ENCODE measurements at places on chromosomes 1 and 21. TPM values are rescaled to one million over a fixed set of nuclear protein-coding genes. Genes with fewer than 3 reads are reported as not detected.
A peak's percentile ranks its signal among the peaks of the same experiment; 100 is the strongest.

- DNase-seq: no peak
Measured at GRCh38 chr1:43932786-43933385, 715 bp upstream of the ARTN start.

The CRYBG2 gene
- total RNA-seq: 0.06 TPM

The FAM72C gene
- 0.19 TPM for total RNA-seq

The CYP4B1 gene
- total RNA-seq: 106 TPM

DNA sequence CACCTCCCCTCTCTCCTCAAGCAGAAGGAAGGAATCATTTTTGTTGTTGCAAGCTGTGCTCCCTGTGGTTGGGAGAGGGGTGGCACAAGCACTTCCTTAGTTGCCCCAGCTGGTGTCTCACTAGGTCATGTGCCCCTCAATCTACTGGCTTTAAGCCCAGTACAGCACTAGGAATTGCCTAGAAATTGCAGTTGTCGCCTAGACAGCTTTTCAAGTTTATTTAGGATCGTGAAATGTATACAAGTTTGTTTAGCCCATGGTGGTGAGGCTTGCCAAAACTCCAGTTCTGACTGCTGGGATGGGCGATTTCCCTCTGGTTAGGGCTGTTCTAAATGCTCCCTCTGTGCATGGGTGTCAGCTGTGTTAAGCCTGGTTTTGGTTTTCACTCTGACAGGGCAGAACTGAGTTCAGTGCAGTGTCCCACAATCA is 126.8 kb upstream of the ZNF644 start:
- DNase-seq: no peak

The C1QB gene
- 531 TPM for total RNA-seq

The TRAF3IP3 gene
- 3.7 TPM for total RNA-seq

DNA sequence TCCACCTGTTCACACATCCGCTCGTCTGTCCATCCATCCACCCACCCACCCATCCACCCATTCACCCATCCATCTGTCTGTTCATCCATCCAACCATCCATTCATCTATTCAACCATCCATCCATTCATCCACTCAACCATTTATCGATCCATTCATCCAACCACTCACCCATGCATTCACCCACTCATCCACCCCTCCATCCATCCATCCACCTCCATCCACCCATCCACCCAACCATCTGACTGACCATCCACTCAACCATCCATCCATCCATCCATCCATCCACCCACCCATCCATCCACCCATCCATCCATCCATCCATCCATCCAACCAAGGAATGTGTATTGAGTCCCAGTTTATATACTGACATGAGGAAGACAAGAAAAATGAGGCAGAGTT is 73.1 kb downstream of the UMODL1 start:
- no peak for DNase-seq

The RNU1-2 gene
- 6,165 TPM for total RNA-seq

GRCh38 chr21:42639646-42640152 is 13.7 kb upstream of the PDE9A start:
- DNase-seq: no peak

DNA sequence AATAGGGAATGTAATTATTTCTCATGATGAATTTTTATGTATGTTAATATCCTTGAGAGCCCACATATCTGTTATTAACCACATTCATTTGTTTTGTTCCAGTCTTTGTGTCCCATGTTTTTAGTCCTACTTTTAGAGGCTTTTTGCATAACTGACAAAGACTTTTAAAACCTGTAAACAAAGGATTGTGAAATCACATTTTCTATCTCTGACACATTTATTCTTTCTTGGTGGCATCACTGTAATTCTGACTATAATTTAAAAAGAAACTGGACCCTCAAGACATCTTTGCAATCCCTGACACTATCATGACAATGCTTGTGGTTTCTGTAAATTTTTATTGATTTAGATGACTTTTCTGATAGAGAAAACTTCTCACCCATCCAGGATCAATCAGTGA is 313.1 kb downstream of the SIPA1L2 start:
- no peak for DNase-seq

- DNase-seq: no peak
Measured at GRCh38 chr1:223444411-223444810, 51.2 kb downstream of the CCDC185 start.

The TTC39A gene
- total RNA-seq: 0.45 TPM

DNA sequence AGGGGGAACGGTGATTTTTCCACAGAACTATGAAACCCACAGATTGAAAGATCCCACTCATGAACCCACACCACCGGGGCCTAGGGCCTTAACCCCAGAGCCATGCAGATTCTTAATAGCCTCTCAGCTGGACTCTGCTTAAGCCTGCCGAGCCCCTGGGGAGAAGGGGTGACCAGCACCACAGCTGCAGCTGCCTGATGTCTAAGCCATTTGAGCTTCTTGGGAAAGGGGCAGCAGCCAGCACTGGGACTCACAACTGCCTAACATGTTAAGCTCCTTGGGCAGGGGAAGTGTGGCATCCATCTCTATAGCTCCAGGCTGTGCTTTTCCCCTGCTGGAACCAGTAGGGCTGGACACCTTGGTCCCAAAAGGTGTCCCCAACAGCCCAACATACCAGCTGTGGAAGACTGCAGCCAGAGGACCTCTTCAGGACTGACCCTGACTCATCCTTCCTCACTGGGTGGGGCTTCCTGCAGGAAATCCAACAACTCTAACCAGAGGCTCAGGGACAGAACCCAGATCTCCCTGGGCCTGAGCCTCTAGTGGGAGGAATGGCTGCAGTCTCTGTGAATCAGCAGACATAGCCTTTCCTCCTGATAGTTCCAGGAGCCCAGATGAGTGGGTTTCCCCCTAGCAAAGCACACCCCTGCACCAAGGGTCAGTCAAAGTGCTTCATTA is 34.6 kb upstream of the FMO3 start:
- peak; percentile 57 for DNase-seq

The HSPA6 gene
- 6.8 TPM for total RNA-seq

The GRIK1 gene
- total RNA-seq: 0.16 TPM

GRCh38 chr1:217946511-217946910 is 315.4 kb downstream of the SPATA17 start:
- no peak for DNase-seq

- DNase-seq: no peak
Measured at GRCh38 chr1:101128211-101128727, 102.7 kb upstream of the DPH5 start.

GRCh38 chr1:195173753-195174152 is 1434.5 kb downstream of the KCNT2 start:
- DNase-seq: no peak

- peak; percentile 91 for DNase-seq
Measured at GRCh38 chr1:85464497-85465098, 361 bp downstream of the DDAH1 start.

The UBASH3A gene
- total RNA-seq: 0.32 TPM

The LCE2B gene
- not detected for total RNA-seq

The ZFP69 gene
- 3.0 TPM for total RNA-seq

DNA sequence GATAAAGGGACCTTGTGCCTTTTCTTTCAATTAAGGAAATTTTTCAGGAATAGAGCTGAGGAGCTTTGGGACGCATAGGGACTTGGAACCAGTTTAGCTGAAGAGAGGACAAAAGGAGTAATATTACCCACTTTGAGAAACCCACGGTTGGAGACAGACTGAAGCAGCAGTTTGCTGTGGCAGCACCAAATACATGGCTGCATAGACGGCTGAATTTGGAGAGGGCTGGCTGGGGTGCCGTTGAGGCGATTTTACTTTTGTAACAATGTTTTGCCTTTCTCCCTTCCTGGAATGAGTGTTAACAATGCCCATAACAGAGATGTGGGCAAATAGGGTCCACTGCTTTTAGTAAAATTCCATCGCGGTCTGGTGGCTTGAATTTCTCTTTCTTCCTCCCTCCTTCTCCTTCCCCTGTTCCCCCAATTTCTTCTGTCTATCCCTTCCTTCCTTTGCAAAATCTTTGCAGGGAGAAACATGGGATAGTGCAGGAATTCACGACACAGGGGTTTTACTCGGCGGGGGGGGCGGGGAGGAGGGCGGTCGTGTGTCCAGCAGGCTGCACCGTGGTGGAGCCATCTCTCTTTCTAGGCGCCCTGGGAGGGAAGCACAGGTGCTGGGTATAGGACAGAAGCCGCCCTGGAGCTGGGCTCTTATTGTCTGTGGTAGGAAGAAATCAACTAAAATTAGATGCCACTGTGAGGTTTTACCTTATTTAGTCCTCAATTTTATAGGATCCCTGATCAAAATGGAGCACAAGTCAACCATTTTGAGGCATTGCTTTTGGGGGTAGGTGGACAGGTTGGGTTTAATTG is 6.8 kb downstream of the LHX4 start:
- DNase-seq: no peak

DNA sequence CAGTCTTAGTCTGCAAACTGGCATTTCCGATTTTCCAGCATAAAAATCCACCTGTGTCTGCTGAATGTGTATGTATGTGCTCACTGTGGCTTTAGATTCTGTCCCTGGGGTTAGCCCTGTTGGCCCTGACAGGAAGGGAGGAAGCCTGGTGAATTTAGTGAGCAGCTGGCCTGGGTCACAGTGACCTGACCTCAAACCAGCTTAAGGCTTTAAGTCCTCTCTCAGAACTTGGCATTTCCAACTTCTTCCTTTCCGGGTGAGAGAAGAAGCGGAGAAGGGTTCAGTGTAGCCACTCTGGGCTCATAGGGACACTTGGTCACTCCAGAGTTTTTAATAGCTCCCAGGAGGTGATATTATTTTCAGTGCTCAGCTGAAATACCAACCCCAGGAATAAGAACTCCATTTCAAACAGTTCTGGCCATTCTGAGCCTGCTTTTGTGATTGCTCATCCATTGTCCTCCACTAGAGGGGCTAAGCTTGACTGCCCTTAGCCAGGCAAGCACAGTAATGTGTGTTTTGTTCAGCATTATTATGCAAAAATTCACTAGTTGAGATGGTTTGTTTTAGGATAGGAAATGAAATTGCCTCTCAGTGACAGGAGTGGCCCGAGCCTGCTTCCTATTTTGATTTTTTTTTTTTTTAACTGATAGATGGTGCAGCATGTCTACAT is 2.5 kb upstream of the OLFML3 start:
- no peak for DNase-seq

GRCh38 chr1:239719642-239720258 is 333.4 kb downstream of the CHRM3 start:
- DNase-seq: no peak

GRCh38 chr1:53326598-53327181 is 1.2 kb downstream of the LRP8 start:
- no peak for DNase-seq

The CSRP1 gene
- total RNA-seq: 151 TPM

DNA sequence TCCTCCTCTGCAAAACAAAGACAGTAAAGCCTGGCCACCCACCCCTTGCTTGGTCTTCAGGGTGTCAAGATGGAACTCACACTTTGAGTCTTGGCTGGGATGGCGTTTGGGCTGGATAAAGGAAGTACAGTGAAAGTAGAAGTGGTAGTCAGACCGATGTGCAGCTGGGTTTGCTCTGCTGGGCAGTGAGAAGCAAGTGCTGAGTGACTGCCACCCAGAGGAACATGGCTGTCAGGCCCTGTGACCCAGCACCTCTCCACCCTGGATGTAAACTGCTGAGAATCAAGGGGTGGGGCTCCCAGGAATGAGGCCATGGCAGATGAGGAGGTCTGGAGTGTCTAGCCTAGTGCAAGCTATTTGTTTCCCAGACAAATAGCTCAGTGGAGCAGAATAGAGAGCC is 51.2 kb downstream of the POFUT2 start:
- peak; percentile 74 for DNase-seq

The CD52 gene
- 27.1 TPM for total RNA-seq

GRCh38 chr1:4978660-4979390 is 324.4 kb downstream of the AJAP1 start:
- peak; percentile 62 for DNase-seq

GRCh38 chr1:234970401-234970730 is 158.3 kb downstream of the TOMM20 start:
- no peak for DNase-seq

- no peak for DNase-seq
Measured at GRCh38 chr1:3896396-3897000, 3.6 kb downstream of the C1orf174 start.

- DNase-seq: no peak
Measured at GRCh38 chr1:87327376-87328271, 1.1 kb upstream of the LMO4 start.

DNA sequence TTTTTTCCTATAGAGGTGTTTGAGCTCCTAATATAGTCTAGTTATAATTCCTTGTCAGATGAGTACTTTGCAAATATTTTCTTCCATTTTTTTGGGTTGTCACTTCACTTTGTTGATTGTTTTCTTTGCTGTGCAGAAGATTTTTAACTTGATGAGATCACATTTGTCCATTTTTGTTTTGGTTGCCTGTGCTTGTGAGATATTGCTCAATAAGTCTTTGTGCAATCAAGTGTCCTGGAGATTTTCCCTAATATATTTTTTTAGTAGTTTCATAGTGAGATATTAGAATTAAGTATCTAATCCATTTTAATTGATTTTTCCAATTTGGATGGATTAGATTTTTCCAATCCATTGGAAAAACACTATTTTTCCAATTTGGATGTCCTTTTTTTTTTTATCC is 1395.5 kb downstream of the PLA2G4A start:
- DNase-seq: no peak

DNA sequence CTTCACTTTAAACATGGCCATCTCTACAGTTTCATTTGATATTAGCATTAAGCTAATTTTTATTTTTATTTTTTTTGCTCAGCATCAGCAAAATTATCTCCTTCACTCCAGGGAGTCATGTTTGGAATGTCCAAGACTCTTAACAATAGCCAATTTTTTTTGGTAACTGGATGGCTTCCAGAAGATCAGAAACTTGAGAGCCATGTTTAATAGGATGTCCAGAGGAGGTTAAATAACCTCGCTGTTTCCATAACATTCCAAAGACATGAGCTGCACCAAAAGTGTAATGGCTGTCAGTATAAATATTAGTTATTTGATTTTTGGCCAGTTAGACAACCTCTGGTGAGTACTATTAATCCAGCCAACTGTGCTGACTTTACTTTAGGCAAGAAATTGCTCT is 80.7 kb downstream of the DNTTIP2 start:
- no peak for DNase-seq

- no peak for DNase-seq
Measured at GRCh38 chr21:45640888-45641479, 2.5 kb upstream of the PCBP3 start.

GRCh38 chr1:158564608-158565007 is 5.8 kb downstream of the OR6P1 start:
- DNase-seq: no peak

DNA sequence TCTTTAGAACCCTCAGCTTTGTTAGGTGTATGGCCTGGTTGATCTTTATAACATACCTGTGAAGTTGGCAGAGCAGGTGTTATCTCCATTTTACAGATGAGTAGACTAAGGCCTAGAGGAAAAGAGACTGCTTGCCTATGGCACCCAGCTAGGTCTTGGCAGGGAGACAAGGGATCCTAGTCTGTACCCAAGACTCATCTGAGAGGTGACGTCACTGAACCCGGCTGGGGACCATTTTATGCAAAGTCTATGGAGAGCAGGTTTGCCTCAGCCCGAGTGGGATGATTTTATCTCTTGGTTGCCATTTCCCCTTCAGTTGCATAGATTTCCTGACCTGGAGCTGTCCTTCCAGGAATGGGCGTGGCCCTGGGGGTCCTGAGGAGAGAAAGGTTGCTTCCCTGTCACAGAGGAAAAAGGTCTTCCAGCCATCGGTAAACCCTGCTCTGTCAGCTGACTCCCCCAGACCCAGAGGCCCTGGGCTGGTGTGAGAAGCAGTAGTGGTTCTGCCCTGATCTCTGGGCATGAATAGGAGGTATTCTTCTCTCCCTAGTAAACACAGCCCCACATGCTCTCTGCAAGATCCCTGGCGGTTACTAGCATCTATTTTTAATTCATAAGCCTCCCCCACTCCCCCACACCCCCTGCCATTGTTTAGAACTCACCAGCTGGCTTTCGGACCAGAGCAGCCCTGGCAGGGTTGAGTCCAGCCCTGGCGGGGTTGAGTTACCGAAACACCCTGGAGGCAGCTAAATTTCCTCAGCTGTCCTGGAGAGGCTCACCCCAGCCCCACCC is 19.6 kb downstream of the TMCC2 start:
- DNase-seq: no peak
